ENCODE measurements at places on chromosomes 16 and 17. TPM values are rescaled to one million over a fixed set of nuclear protein-coding genes. Genes with fewer than 3 reads are reported as not detected.

DNA sequence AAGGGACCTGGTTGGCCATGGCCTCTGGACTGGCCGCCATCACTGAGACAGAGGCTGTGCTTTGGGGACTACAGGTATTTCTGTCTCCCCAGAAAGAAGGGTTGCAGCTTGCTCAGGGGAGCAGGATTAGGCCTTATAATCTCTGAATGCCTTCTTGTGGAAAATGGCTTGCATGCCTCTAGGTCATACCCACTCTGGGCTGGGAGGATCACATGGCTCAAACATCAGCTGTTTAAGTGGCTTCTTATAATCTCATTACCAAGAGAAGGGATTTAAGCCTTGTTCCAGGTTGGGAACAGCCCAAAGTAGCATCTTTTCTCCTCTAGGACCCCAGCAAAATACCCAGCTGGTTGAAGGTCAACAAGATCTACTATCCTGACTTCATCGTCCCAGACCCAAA, 19.1 kb downstream of the LIG3 start:
- no peak for DNase-seq

- no peak for DNase-seq
Observed at GRCh38 chr17:60146206-60146605, 3.6 kb upstream of the CA4 start.

ARHGDIG gene
- total RNA-seq = 0.41 TPM

GRCh38 chr16:1787322-1788094, 4.7 kb downstream of the NUBP2 start:
- DNase-seq = peak; percentile 3

DNA sequence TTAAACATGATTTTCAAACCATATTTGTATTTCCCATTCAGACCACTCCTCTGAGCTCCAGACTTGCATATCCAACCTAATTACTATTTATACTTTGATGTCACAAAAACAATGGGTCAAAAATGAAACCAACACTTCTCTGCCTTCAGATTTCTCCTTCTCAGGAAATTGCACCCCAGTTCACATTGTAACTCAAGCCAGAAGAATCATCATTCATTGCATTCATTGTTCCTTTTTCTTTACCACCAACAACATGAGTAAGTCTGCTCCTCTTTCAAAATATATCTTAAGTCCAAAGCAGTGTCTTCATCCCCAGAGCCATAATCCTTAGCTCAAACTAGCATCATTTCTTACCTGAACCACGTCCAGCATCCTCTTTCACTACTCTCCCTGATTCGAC, 2.6 kb upstream of the AKAP1 start:
- DNase-seq = no peak

- DNase-seq = no peak
Observed at GRCh38 chr16:24998201-24998600, 17.0 kb downstream of the ARHGAP17 start.

- no peak for DNase-seq
Observed at GRCh38 chr16:30619202-30619601, 9.0 kb upstream of the ZNF689 start.

CCL8 gene
- not detected for total RNA-seq

ITGB3 gene
- total RNA-seq = 3.4 TPM

GLP2R gene
- 1.5 TPM for total RNA-seq

DEXI gene
- 95.5 TPM for total RNA-seq

GRCh38 chr17:44376124-44376523, 12.5 kb upstream of the FAM171A2 start:
- DNase-seq = no peak

DNA sequence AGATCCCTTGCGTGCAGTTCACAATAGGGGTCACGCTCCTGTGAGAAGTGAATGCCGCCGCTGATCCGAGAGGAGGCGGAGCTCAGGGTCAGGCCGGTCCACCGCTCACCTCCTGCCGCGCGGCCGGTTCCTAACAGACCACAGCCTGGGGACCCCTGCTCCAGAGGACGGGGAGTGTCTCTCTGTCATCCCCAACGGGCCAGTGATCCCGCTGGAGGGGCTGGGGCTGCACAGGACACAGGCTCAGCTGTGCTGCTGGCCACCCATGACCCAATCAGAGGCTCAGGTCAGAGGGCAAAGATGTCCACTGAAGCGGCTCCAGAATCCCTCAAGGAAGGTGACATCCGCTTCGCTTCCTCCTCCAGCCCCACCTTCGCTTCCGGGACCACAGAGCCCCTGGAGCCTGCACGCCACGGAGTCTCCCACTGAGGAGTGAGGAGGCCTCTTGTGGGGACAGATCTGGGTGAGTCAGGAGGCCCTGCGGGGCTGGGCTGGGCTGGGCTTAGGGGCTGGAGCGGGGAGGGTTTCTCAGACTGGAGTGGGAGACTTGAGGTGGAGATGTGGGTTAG, 115.4 kb downstream of the METRNL start:
- DNase-seq = no peak

DNA sequence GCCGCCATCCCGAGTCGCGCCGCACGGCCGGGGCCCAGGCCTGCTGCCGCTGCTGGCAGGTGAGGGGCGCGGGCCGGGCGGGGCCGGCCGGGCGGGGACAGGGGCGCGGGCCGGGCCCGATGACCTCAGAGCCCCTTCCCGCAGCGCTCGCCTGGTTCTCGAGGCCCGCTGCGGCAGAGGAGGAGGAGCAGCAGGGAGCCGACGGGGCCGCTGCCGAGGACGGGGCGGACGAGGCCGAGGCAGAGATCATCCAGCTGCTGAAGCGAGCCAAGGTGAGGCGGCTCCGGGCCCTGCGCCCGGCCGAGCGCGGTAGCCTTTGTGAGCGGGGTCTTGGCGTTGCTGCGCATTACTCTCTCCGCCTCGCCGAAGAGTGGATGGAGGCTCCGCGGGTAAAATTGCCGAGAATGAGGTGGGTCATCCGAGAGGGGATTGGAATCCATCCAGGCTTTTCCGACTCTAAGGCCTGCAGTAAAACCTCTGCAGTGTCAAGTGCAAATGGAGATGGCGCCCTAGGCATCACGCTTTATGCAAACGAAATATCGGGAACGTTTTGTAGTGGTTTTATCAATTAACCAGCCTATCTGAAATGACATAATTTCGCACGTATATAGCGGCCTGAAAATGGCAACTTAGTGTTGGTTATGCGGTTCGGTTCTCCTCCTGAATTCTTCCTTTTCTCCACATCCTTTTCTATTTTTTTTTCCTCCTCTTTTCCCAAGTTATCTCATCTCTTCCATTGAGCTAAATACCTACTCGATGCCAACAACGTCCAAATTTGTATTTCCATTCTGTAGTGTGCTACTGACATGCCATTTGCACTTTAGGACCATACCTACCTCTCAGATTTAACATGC, 577 bp downstream of the TTC19 start:
- DNase-seq = peak; percentile 17

DNA sequence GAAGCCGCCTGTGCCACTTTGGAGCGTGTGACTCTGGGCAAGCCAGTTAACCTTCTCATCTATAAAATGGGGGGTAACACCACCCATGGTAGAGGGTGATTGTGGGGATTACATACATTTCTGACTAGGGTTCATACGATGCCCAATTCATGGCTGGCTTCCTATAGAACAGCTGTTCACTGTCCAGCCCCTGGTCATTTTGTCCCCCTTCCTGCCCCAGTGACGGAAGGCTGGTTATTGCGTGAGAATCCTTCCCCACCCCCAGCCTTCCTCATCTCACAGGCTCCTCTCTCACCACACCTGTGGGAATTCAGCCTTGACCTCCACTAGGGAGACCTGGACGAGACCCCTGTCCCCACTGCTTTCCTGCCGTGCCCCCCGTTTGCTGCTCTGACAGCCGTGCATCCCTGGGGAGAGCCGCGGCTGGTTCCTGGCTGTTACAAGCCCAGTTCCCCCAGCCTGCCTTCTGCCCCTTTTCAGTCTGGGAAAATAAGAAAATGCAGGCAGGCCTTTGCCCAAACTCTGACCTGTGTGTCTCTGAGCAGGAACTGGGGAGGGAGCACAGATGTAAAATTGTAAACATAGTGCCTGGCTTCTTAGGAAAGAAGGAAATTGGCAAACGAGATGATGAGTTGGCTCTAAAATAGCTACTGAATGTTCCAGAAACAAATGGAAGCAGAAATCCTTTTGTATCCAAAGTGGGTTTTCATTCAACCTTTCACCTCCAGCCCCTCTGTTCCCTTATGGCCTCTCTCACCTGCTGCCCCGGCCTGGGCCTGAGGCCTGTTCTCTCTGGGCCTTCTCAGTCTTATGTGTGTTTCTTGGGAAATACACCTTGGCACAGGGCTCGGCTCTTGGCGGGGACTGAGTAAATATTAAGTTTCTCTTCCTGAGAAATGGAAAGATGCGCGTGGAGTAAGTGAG, 67.3 kb downstream of the OR1D5 start:
- DNase-seq = peak; percentile 39

GRAP gene
- 0.27 TPM for total RNA-seq

DNA sequence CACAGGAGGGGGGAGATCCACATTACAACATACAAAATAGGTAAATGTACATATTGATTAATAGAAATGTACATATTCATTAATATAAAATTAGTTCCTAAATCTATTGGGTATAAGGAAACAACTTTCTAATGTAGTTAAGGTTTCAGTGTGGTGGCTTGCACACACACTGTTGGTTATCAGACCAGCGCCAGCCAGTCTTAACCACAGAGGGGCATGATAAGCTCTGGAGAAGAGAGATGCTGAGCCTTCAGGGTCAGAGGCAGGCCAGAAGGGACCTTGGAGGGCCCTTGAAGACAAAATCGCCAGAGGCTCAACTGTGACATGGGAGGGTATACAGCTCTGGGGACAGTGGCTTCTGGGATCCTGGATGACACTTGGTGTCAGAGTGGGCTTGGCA, 10.9 kb upstream of the ZFP90 start:
- DNase-seq = no peak

ESRP2 gene
- 48.1 TPM for total RNA-seq

DUSP14 gene
- total RNA-seq = 28.7 TPM

DNA sequence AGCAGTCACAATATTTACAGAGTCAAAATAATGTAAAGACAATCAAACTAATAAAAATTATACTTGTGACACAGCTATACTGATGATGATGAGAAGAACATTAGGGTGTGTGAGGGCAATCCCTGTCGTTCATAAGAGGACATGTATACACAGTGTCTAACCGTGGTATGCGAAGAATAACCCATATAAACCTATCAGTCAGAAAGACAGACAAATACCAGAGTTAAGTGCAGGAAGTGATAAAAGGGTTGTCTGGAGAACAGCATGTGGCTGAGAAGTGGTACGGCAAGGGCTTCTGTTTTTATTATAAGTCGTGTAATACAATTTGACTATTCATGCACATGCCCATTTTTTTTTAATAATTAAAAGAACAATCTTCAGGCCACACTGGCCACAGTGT, 46.7 kb downstream of the LMF1 start:
- DNase-seq = no peak

PYY gene
- total RNA-seq = not detected

GRCh38 chr16:81006211-81006812, 373 bp downstream of the CMC2 start:
- peak; percentile 61 for DNase-seq

GRCh38 chr17:75031972-75032719, 14.6 kb downstream of the ATP5PD start:
- DNase-seq = peak; percentile 60

DNA sequence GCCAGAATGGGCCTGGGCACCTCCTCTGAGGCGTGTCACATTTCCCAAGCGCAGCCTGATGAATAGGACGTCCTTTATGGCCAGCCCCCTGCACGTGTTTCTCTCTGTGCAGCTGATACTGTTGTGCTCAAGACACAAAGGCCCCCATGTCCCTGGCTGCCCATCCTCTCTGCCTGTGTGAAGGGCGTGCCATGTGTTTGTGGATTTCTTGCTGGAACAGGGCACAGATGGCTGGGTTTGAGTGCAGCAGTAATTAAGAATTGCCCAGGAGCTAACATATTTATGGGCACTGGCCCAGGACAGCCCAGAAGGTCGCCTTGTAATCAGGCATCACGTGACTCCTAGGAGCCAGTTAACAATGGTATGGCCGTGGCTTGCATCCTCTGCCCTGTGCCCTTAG, 181.1 kb downstream of the CCDC182 start:
- no peak for DNase-seq

All from prostate gland (tissue), 2 donors.